ENCODE measurements at places on chromosomes 5 and 9.

DNA sequence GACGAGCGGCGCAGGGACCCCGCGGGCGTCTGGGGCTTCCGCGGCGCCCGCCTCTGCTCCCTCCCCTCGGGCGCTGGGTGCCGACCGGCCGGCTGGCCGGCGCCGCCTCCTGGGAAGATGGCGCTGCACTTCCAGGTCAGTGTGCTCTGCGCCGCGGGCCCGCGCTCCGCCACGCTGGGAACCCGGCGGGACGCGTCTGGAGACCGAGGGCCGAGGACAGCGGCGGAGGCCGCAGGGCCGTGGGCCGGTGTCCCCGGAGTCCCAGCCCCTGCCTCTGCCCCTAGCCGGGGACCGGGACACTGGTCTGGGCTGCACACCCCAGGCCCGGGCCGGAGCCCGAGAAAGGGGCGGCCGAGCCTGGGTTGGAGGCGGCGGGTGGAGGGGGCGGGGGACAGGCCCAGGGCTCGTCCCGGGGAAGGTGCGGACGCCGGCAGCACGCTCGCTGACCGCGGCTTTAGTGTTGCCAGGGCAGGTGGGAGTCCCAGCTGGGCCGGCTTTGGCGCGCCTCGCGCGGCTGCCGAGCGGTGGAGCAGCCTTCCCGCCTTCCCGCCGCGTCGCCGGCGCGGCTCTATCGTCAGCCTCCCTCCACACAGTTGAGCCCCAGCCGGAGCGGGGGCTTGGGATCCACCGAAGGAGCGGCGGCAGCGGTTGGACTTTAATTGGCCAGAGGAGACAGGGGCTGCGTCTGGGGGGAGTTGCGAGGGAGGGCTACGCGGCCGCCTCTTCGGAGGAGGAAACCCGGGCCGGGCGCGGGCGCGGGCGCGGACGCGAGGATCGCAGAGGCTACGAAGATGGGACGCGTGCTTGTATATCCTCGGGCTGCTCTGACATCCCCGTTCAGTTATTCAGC lies at the start of gene RANBP17:
Gene RANBP17 (plus strand): TSS at position 102 of the 850 bp plus-strand sequence.
- DNase-seq = no peak

GRCh38 chr9:117703537-117703936 lies 666 bp upstream of the TLR4 start:
- DNase-seq = no peak

DNA sequence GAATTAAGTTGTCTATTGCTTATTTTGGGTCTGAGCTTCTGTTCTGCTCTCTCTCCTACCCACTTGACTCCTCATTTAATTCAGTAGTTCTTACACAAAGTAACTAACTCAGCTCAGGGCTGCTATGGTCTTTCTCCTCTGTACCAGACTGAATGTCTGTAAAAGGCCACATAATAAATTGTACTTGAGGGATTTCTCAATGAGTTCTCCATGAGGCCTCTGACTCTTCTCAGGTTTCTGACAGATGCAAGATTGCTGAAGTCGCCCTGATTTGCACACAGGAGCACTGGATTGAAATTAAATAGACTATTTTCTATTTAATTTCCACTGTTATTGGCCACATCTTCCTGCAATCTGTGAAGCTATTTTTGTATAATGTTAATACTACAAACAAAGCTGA lies 2.9 kb downstream of the IQGAP2 start:
- no peak for DNase-seq

DNA sequence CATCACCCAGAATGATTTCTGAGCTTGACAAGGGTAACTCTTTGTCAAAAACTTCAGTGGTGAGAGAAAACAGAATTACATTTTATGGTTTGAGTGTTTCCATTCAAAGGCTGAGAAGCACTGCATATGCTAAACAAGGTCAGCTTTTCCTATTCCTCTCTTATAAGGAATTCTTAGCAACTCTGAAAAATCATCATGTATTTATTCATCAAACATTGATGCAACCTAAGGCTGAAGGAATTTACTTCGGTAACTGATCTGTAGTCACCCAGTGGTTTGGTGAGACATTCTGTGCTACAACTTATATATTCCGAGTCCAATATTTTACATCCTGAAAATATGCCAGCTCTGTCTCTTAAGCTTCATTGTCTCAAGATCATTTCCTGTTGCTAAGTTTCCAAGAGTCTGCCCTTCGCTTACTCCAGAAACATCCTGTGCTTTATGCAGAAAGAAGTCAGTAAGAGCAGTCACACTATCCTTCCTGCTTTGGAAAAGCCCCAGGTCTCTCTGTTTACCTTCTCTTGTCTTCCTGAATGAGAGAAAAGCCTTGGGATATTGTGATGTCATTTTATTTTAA lies 176.6 kb upstream of the TBCA start:
- no peak for DNase-seq

DNA sequence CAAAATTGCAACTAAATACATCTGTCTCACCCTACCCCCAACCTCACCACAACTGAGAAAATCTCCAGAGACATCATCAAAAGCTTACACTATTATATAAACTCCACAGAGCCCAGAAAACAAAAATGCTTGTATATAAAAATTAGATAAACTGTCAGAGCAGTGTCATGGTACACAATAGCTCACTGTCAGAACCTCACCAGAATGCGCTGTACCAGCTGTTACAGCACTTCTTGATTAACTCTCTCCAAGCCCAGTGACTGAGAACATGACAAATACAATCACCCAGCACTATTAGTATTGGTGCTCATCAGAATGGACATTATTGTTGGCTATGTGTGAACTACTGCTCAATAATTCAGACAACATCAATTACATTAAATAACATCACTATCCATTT lies 65.7 kb downstream of the ZDHHC21 start:
- DNase-seq = no peak

DNA sequence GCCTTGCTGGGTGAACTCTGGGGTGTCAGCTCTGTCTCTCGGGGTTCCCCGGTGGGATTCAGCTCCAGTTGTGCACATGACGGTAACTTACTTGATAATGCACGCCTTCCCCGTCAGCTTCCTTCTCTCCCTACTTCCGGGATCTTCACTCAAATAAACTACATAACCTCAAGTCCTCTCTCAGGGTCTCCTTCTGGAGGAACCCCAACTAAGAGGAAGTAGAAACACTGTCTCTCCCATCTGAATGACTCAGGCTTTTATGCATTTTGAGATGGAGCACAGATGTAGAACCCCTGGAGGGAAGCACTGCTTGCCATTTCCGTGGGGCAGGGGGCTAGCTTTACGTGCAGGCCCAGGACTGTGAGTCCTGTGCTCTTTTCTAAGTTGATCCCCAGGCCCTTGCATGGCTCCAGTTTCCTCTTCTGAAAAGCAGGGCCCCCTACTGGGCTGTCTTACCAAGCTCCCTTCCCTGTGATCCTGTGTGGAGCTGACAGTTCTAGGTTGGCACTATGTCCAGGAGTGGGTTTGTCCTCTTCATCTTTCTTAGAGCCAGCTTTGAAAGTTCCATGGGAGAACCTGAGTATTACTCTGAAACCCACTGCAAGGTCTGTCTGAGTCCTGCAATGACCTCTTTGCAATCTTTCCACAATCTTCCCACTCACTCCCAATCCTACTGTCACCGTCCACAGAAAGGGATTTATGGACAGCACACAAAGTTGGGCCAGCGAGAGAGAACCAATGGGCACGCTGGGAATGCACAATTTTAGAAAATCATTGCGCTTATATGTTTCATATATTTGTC lies 17.7 kb downstream of the S1PR3 start:
- DNase-seq = no peak

GRCh38 chr9:14316602-14317300 lies 2.8 kb upstream of the NFIB start:
- DNase-seq = no peak

GRCh38 chr5:57441557-57441956 lies 41.1 kb downstream of the ACTBL2 start:
- no peak for DNase-seq

GRCh38 chr9:10704720-10705119 lies 91.9 kb upstream of the PTPRD start:
- DNase-seq = no peak

DNA sequence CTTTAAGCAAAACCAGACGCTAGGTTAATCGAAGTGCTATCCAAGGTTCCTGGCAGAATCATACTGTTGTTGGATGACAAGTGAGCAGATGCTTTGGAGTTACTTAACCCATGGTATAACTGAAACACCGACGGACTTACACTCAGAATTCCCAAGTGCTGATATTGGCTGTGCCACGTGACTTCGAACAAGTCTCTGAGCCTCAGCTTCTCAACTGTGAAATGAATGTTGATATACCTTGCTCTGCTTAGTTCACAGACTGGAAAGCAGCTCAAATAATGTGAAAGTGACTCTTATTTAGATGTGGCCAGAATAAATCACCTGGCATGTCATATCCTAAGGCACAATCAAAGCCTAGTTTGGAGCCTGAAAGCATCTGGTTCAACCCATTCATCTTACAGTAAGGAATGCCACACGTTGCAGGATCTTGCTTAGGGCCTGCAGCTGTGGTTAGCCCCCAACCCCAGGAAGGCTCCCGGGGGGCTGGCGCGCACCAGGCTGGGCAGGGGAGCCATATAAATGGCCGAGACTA lies 759 bp downstream of the GEMIN5 start:
- DNase-seq = no peak

DNA sequence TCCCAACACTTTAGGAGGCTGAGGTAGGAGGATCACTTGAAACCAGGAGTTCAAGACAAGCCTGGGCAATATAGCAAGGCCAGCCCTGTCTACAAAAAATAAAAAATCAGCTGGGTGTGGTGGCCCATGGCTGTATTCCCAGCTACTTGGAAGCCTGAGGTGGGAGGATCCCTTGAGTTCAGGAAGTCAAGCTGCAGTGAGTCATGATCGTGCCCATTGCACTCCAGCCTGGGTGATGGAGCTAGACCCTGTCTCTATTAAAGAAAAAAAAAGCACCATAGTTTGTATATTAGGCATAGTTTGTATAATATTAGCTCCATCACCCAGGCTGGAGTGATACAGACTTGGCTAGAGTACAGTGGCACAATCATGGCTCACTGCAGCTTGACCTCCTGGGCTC lies 9.6 kb upstream of the NME5 start:
- no peak for DNase-seq

DNA sequence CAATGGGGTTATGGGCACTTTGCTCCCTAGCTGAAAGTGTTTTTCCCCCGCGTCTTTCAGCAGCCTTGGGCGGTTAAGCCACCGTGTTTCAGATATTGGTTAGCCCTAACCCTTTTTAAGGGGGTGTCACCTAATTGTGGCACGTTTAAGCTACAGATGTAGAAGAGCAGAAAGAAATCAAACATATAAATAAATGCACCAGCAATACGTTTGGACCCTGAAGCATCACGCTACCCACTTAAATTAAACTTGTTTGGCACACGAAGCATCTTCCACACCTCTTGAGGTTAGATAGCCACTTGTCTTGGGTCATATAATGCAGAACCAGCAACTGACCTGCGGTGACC lies 768 bp downstream of the YTHDC2 start:
- no peak for DNase-seq

GRCh38 chr5:69050214-69050613 lies 43.6 kb upstream of the SLC30A5 start:
- DNase-seq = no peak

GRCh38 chr5:14495301-14495700 lies 86.3 kb upstream of the OTULINL start:
- DNase-seq = no peak

- DNase-seq = no peak
Measured at GRCh38 chr9:134814598-134815215, 65.9 kb upstream of the FCN2 start.

GRCh38 chr5:135238622-135239452 lies 160.2 kb downstream of the MACROH2A1 start:
- no peak for DNase-seq

- DNase-seq = no peak
Measured at GRCh38 chr5:122858451-122858850, 13.0 kb downstream of the SNX24 start.

DNA sequence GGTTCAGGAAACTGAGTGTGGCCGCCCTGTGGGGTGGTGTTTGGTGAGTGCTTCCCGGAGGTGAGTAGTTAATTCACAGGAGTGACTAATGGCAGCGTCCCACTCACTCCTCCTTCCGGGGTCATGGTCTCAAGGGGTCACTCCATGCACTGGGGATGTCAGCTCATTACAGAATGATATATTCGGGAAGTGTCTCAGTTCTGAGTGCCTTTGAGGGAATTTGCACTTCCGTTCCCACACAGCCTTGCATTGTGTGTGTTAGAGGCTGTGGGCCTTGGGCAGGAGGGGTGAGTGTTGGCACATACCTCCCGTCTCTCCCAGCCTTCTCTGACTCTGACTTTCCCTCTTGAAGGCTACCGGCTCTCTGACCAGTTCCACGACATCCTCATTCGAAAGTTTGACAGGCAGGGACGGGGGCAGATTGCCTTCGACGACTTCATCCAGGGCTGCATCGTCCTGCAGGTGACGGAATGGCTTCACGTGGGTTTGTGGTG lies 10.5 kb upstream of the AHRR start:
- DNase-seq = no peak

- DNase-seq = no peak
Measured at GRCh38 chr9:26710008-26710407, 182.6 kb downstream of the CAAP1 start.

GRCh38 chr9:2726650-2727340 lies 9.5 kb downstream of the KCNV2 start:
- DNase-seq = no peak

DNA sequence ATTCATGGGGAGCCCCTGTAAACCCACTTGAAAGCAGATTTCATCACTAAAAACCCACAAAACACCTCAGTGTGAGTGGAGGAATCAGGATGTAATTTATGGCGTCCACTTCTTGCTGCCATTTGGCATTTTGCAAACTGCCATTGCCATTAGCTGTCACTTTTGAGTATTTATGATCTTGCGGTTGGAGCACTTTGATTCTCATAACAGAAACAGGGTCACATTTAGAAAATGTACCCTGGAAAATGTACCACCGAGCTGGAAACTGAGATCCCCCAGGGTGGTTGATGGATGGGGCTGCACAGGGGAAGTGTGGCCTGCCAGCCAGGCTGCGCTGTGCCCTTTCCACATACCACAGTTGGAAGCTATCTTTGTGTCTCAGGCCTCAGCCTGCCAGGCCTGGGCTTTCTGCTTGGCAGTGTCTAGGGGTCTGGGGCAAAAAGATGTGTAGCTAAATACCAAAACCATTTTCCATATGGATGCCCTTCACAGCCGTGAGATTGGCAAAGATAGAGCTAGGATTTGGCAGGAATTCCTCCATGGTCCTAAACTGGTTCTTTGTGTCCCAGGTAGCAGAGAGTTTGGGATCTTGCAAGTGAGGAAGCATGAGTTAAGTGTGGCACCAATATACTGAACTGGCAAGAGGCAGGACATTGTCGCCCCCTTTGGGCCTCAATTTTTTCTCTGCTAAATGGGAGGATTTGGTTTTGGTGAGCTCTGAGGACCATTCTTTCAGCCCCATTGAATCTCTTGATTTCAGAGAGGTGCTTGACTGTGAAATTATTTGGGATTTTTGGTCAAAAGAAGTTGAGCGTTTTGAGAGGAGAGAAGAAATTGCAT lies 46.2 kb downstream of the GALNT10 start:
- DNase-seq = no peak

- peak; percentile 21 for DNase-seq
Measured at GRCh38 chr9:21455320-21455719, 15.1 kb downstream of the IFNA1 start.

Data from naive B cell (primary cell).